ENCODE measurements at places on chromosomes 5 and 9.

DNA sequence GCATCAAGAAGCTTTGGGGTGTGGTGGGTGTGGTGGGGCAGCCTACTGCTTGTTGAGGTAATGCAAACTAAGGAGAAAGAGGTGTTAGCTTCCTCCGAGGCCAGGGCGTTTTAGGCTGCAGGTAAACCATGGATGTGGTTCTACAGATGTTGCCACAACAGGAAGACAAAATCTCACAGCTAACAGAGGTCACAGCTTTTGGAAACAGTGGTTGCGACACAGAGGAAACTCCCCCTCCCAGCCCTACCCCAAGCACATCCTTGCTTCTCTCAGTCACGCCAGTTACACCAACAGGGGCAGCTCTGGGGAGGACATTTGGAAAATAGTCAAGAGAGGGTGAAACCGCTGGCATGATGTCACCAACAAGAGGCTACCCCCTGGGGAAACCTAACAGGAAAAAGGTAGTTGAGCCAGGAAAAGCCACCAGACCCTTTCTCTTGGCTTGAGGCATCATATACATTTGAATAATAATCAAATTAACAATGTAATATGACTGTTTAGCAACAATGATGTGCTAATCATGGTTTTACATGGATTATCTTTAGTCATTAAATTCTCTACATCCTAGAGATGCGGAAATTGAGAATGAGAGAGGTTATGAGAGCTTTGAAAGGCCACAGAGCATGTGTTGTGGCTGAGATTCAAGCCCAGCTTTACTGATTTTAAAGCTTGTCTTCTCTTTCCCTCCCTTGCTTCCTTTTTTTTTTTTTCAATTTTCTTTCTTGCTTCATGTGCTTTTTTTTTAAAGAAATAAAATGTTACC is 82.2 kb upstream of the IL12B start:
- DNase-seq, result peak; percentile 9

GRCh38 chr5:53481159-53481886 is 894 bp downstream of the FST start:
- DNase-seq, result no peak

- no peak for DNase-seq
Observed at GRCh38 chr9:84874596-84874995, 205.1 kb downstream of the NTRK2 start.

DNA sequence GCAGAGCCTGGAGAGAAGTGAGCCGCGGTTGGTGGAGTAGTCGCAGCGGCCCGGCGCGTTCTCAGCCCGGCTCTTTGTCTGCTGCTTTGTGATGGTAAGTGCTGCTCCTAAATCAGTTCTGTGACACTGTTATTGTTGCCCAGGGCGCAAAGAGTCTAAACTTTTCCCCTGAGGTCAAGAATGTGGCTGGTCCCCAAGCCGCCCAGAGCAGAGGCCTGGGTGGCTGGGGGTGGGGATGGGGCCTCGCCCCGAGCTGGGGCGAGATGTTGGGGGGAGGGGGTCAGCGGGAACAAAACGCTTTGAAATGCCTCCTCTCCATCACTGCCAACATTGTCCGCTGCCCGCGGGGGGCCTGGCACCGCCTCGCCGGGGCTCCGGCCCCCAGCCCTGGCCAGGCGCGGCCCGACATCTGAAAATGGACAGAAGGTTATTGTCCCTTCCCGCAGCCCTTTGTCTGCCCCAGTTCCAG is 11.7 kb upstream of the CERCAM start:
- DNase-seq, result no peak

GRCh38 chr9:89502038-89502601 is 4.2 kb upstream of the SEMA4D start:
- no peak for DNase-seq

- no peak for DNase-seq
Observed at GRCh38 chr5:143474616-143475015, 71.1 kb upstream of the NR3C1 start.

DNA sequence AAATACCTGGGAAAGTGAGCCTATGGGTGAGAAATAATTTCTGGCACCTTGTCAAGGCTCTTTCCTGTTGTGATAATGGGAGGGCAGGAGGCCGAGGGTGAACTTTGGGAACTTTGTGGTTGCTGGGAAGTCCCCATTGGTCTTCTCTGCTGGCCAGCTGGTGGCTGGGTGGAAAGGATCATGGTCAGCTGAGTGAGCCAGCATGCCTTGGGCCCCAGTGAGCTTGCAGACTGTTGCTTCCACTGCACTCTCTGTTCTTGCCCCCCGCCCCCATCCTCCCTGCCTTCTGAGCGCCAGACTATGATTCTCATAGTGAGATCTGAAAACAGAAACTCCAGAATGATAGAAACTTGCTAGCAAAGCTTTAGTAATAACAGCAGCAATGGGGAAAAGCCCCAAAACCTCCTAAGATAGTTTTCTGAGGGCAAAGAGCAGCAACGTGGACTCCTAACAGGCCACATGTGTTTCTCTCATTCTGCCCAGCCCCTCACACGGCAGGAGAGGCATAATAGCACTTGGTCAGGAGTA is 139.2 kb upstream of the SMARCA2 start:
- DNase-seq, result no peak

GRCh38 chr5:158068964-158069363 is 210.0 kb upstream of the CLINT1 start:
- DNase-seq, result no peak

GRCh38 chr9:86486891-86487837 is 133.0 kb upstream of the TUT7 start:
- DNase-seq, result peak; percentile 72

GRCh38 chr5:117220730-117221129 is 646.1 kb upstream of the SEMA6A start:
- DNase-seq, result peak; percentile 1

- no peak for DNase-seq
Observed at GRCh38 chr5:472076-472655, 29.2 kb downstream of the EXOC3 start.

DNA sequence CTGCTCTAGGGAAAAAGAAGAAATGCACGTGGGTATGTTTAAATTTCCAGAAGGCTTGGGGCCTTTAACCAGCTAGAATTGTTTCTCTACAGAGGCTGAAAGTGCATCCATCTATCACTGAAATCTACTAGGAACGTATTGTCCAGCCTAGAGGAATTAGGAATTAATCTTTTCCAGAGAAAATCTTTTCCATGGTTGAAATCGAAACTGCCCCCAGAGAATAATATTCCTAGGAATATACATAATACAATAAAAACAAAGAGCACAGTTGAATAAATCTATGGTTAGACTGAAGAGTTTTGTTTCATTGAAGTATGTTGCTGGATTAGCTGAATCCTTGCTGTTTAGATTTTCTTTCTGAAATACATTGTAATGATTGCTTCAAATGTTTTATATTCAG is 378.5 kb downstream of the PLK2 start:
- no peak for DNase-seq

DNA sequence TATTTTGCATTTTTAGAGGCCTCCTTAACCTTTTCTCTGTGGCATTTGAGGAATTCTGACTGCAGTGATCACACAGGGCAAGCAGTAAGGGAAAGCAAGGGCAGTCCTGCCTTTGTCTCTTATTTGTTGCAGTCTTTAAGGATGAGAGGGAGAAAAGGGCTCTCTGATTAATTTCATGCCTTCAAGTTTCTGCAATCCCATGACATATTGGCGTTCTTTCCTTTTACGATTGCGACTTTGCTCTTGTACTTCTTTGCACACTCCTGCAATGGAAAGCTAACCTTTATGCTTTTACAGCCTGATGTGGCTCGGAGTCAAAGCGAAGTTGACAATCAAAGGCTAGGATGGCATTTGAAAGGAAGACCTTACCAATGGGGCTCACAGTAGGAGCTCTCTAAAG is 698.4 kb downstream of the DNAH5 start:
- no peak for DNase-seq

DNA sequence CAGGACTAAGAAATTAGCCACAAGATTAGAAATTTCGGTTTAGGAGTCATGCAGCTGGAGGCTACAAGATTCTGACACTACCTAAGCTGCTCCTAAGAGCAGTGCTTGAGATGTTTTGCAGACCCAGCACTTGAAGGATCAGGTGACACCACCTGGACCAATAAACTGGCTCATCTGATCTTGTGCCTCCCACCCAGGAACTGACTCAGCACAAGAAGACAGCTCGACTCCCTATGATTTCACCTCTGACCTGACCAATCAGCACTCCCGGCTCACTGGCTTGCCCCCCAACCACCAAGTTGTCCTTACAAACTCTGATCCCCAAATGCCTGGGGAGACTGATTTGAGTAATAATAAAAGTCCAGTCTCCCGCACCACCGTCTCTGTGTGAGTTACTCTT is 170.4 kb downstream of the TTC39B start:
- DNase-seq, result peak; percentile 78

DNA sequence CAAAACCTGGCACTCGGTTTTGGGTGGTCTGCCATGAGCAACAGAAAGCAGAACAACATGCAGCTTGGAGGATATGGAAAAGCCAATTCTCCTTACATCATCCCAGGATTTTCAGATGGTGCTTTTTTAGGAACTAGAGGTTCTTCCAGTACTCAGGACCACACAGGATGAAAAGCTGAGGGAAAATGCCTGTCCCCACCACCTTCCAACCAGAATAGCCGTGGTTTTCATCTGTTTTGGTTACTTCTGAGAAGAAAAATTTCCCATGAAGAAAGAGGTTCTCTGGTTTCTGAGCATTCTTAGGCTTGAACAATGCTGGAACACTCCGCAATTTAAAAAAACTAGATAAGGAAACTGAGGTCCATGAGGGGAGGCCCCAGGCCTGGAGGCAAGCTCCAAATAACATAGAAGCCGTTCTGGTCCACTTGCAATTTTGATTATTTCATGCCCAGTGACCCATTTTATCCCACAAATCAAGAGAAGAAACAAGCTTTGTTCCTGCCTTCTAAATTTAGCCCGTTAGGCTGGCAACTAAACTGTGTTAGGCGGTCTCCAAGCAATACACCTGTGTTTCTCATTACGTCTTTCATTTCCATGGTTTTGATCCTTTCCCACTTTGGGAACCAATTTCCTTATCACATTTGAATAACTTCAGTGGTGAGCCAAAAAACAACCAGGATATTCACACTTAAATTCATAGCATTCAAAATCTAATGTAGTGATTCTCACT is 79.2 kb upstream of the SPIN1 start:
- DNase-seq, result no peak

DNA sequence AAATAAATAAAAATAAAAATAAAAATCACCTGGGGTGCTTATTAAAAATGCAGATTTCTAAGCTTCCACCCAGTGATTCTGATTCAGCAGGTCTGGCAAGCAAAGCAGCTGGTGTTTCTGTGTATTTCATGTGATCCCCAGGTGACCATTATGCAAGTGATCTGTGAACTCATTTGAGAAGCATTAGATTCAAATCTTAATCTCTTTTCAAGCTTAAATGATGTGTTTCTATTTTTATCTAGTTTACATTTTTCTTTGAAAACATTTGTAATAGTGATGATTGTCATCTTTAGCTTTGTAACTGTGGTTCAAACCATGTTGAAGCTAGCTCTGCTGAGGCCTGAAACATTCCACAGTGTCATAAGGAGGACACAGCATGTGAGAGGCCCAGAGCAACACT is 804.8 kb upstream of the ZNF608 start:
- DNase-seq, result peak; percentile 69

- no peak for DNase-seq
Observed at GRCh38 chr9:128310461-128310860, 11.8 kb downstream of the TRUB2 start.

DNA sequence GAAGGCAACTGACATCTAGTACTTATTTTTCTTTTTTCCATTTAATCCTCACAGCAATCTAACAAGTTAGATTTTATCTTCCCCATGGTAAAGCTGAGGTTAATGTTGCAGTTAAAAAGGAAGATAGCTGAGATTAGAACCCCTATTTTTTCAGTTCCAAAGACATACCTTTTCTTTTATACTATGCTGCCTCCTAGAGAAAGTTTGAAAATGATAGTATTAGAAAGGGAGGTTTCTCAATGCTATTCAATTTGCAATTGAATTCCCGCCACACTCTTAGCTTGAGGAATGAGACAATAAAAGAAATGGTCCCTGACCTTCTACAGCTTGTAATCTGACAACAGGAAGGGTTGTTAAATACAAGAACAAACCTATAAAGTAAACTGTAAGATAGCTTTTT is 195.9 kb upstream of the TRIM32 start:
- DNase-seq, result no peak

DNA sequence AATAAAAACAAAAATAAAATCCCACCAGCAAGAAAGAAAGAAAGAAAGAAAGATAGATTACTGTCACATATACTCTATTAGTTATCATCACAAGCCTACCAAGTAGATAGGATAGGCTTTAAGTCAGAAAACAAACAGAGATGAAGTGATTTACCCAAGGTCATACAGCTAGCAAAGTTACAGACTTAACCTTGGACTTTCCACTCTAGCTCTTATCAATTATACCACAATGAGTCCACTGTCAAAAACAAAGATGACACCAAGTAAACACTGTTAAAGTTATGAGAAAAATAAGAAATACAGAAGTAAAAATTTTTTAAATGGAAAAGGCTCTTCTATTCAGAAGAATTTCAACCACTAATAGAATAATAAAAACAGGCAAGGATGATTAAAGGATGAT is 13.4 kb downstream of the LARS1 start:
- no peak for DNase-seq

GRCh38 chr9:17011880-17012279 is 123.0 kb upstream of the CNTLN start:
- no peak for DNase-seq

DNA sequence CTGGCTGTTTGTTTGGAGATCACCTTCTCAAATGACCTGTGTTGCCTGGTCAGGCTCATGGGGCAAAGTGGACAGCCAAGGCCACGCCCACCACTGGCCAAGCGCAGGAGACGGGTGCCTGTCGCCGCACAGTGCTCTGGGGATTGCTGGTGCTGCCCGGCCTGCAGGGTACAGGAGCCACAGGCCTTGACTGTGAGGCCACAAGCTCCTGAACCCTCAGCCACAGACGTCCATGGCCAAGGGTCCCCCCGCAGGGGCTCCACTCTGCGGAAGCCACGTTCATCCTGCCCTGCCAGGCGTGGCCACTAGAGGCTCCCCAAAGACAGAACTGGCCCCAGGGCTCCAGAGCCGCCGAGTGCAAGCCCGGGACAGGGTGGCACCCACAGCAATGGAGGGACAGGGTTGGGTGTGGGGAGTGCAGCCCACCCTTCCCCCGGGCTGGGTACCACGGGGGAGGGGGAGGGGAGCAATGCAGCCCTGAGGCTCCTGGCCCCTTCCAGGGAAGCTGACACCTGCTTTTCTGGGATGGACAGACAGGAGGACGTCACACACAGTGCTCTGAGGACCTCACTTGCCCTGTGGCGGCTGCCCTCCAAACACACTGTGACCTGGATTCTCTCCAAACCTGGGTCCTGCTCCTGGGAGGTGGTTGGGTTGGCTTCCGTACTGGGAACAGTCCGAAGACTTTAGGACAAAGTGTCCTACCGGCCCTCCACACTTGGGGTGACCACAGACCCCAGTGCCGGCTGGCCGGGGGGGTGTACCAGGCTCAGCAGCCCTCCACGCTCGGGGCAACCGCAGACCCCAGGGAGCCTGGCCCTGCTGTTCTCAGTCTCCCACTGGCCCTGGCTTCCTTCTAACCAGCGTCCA is 21.5 kb downstream of the TPPP start:
- DNase-seq, result peak; percentile 37

GRCh38 chr5:2303431-2304100 is 420.8 kb upstream of the IRX4 start:
- no peak for DNase-seq

Data from amniotic epithelial cell (primary cell).